ENCODE measurements at places on chromosomes 6 and 20.
A peak's percentile ranks its signal among the peaks of the same experiment; 100 is the strongest.

GRCh38 chr6:82094166-82094806 is 153.3 kb downstream of the IBTK start:
- H3K27me3 ChIP-seq = no peaks in the 10 kb centered on the region
- H3K36me3 ChIP-seq = no peaks in the 10 kb centered on the region
- H3K4me1 ChIP-seq = no peaks in the 10 kb centered on the region
- H3K4me3 ChIP-seq = no peak overlapping the region
- no peak overlapping the region for H3K27ac ChIP-seq

- peaks cover 3% of the 10 kb centered on the region for H3K4me1 ChIP-seq
- no peak overlapping the region for H3K27ac ChIP-seq
- no peak for DNase-seq
- H3K36me3 ChIP-seq = peaks cover 15% of the 10 kb centered on the region
- H3K27me3 ChIP-seq = no peaks in the 10 kb centered on the region
- no peak overlapping the region for H3K4me3 ChIP-seq
These were observed 96.7 kb downstream of the BACH2 start for GRCh38 chr6:90199900-90200299.

GRCh38 chr6:72267470-72267869 is 354.4 kb upstream of the KCNQ5 start:
- no peaks in the 10 kb centered on the region for H3K36me3 ChIP-seq
- no peaks in the 10 kb centered on the region for H3K27me3 ChIP-seq
- no peaks in the 10 kb centered on the region for H3K4me1 ChIP-seq
- no peak for DNase-seq

DNA sequence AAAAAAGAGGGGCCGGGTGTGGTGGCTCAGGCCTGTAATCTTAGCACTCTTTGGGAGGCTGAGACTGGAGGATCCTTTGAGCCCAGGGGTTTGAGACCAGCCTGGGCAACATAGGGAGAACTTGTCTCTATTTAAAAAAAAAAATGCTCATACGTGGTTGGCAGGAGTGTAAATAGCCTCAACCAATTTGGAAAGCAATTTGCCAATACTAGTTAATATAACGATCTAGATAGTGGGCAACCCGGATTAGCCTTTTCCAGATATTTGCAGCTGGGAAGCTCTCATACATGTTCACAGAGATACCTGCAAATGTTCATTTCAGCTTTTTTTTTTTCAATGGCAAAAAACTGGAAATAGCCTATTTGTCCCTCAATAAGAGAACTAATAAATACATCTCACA is 39.0 kb upstream of the SLC23A2 start:
- no peak overlapping the region for H3K4me3 ChIP-seq
- H3K27ac ChIP-seq = no peak overlapping the region
- no peak for DNase-seq
- no peaks in the 10 kb centered on the region for H3K4me1 ChIP-seq
- H3K27me3 ChIP-seq = no peaks in the 10 kb centered on the region

DNA sequence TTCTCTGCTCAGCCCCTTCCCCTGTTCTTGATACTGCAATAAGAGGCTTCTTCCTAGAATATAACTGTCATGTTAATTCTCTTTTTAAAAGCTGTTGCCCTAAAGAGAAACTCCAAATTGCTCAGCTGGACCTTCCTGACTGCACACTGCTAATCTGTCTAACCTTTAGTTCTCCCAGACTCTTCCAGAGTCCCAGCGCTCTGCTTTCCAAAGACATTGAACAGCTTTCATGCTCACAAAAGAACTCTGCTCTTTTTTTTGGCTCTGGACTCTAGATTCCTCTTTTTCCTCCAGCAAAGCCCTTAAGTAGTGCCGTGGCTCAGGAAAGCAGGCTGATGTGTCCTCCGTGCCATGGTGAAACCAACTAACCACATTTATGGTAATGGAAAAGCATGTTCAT is 356.6 kb upstream of the RSPO3 start:
- DNase-seq = no peak
- no peaks in the 10 kb centered on the region for H3K27me3 ChIP-seq
- no peak overlapping the region for H3K27ac ChIP-seq

DNA sequence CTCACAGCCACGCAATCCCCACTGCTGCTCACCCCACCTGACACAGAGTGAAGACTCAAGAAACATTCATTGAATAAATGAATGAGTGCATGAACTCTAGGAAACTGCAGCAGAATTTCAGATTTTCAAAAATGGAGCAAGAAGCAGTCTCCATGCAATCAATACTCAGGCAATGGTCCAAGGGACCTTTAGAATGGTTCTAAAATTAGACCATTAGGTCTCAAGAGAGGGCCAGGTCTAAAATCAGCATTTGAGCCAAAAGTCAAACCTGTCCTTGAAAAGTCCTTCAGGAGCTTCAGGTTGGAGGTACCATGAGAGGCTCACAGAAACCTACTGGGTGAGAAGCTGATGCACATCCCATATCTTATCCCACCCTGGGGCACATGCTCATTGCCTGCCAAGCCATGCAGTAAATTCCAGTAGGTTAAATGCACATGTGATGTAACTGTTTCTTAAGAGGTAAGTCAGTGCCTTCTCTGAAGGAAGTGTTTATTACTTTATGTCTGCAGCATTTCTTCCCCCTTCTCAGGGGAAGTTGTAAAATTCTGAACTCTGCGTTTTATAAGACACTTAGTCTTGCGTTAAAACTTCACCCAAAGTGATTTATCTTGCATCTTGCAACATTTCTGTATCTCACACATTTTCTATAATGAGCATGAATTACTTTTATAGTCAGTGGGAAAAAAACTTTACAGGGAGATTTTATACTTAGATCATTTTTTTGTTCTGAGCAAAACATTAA is 126.6 kb downstream of the ADAT2 start:
- no peak for DNase-seq
- no peak overlapping the region for H3K4me3 ChIP-seq
- no peaks in the 10 kb centered on the region for H3K36me3 ChIP-seq
- no peaks in the 10 kb centered on the region for H3K27me3 ChIP-seq
- no peaks in the 10 kb centered on the region for H3K4me1 ChIP-seq

DNA sequence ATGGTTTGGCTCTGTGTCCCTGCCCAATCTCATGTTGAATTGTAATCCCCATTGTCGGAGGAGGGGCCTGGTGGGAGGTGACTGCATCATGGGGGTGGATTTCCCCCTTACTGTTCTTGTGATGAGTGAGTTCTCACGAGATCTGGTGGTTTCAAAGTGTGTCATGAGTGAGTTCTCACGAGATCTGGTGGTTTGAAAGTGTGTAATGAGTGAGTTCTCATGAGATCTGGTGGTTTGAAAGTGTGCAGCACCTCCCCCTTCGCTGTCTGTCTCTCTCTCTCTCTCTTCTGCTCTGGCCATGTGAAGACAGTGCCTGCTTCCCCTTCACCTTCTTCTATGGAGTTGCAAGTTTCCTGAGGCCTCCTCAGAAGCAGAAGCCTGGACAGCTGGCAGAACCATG is 87.6 kb downstream of the MYLK4 start:
- H3K27me3 ChIP-seq = no peaks in the 10 kb centered on the region
- no peak overlapping the region for H3K27ac ChIP-seq
- H3K4me1 ChIP-seq = peaks cover 5% of the 10 kb centered on the region
- H3K36me3 ChIP-seq = no peaks in the 10 kb centered on the region
- H3K4me3 ChIP-seq = no peak overlapping the region

DNA sequence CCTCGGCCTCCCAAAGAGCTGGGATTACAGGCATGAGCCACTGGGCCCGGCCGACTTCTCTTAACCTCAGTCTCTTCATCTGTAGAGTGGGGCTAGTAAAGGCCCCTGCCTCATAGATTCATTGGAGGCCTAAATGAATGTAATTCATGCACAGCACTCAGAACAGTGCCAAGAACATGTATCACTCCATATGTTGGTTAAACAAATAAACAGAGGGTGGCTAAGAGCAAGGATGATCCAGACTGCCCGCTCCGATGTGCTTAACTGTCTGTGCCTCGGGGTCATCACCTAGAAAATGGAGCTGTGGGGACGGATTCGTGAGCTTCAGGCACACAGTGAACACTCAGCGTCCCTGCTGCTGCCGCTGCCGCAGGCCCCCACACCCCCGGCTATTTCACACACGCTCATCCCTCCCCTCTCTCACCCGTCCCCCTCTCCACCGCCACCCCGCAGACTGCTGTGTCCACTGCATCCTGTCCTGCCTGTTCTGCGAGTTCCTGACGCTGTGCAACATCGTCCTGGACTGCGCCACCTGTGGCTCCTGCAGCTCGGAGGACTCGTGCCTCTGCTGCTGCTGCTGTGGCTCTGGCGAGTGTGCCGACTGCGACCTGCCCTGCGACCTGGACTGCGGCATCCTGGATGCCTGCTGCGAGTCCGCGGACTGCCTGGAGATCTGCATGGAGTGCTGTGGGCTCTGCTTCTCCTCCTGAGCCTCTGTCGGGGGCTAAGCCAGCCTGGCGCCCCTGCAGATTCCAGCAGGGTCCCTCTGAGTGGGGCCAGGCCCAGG is 14.8 kb downstream of the MDFI start:
- peaks cover 5% of the 10 kb centered on the region for H3K36me3 ChIP-seq

DNA sequence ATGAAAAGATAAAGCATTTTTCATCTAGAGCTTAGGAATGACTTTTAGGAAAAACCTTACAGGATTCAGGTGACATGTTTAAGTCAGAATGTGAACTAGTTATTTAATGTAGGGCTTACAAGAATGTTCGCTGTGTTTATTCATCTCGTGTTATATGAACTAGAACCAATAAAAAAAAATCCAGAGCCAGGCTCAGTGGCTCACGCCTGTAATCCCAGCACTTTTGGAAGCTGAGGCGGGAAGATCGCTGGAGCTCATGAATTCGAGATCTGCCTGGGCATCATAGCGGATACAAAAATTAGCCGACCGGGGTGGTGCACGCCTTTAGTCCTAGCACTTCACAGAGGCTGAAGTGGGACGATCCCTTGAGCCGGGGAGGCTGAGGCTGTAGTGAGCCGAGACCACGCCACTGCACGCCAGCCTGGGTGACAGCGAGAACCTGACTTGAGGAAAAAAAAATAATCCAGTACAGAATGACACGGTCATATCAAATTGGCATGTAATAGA is 46.3 kb downstream of the OR2B2 start:
- no peaks in the 10 kb centered on the region for H3K27me3 ChIP-seq
- H3K4me3 ChIP-seq = peak overlapping the region; percentile 86
- H3K27ac ChIP-seq = peak overlapping the region; percentile 90
- H3K4me1 ChIP-seq = peaks cover 7% of the 10 kb centered on the region

GRCh38 chr6:84072442-84072997 is 38.9 kb downstream of the MRAP2 start:
- H3K36me3 ChIP-seq = no peaks in the 10 kb centered on the region
- H3K4me3 ChIP-seq = no peak overlapping the region
- no peak overlapping the region for H3K27ac ChIP-seq
- DNase-seq = no peak
- H3K27me3 ChIP-seq = no peaks in the 10 kb centered on the region

DNA sequence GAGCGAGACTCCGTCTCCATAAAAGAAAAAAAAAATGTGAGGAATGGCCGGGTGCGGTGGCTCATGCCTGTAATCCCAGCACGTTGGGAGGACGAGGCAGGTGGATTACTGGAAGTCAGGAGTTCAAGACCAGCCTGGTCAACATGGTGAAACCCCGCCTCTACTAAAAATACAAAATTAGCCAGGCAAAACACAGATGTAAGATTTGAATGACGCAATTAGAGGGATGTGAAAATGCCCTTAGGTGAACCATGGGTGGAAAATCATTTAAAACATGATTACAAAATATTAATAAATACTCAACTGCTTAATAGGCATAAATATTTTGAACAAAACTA is 20.9 kb downstream of the COL9A3 start:
- H3K27me3 ChIP-seq = no peaks in the 10 kb centered on the region
- H3K36me3 ChIP-seq = peaks cover 20% of the 10 kb centered on the region
- H3K4me3 ChIP-seq = no peak overlapping the region
- peaks cover 5% of the 10 kb centered on the region for H3K4me1 ChIP-seq
- DNase-seq = no peak

GRCh38 chr20:22963581-22963980 is 71.5 kb upstream of the SSTR4 start:
- no peaks in the 10 kb centered on the region for H3K36me3 ChIP-seq
- no peak overlapping the region for H3K27ac ChIP-seq
- no peaks in the 10 kb centered on the region for H3K27me3 ChIP-seq
- H3K4me1 ChIP-seq = no peaks in the 10 kb centered on the region
- no peak overlapping the region for H3K4me3 ChIP-seq

DNA sequence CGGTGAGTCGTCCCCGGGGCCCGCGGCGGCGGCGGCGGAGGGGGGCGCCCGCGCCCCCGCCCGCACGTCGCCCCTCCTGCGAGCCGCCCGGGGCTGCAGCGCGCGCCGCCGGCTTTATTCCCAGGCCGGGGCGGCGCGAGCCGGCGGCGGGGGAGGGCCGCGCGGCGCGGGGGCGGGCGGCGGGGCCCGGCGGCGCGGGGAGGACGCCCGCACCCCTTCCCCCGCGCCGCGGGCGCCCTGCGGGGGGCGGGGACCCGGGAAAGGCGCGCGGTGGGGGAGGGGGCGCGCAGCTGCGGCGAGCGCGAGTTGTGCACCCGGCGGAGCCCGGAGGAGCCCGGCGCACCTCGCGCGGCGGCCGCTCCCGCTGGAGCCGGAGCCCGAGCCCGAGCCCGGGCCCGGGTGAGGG is 646 bp downstream of the HMGA1 start:
- peaks cover 28% of the 10 kb centered on the region for H3K4me1 ChIP-seq
- peak overlapping the region; percentile 92 for H3K27ac ChIP-seq
- peaks cover 30% of the 10 kb centered on the region for H3K36me3 ChIP-seq
- H3K4me3 ChIP-seq = peak overlapping the region; percentile 97
- H3K27me3 ChIP-seq = no peaks in the 10 kb centered on the region

GRCh38 chr6:144653885-144654505 is 368.9 kb downstream of the UTRN start:
- H3K27ac ChIP-seq = no peak overlapping the region
- no peaks in the 10 kb centered on the region for H3K27me3 ChIP-seq
- peaks cover 15% of the 10 kb centered on the region for H3K4me1 ChIP-seq
- DNase-seq = no peak

DNA sequence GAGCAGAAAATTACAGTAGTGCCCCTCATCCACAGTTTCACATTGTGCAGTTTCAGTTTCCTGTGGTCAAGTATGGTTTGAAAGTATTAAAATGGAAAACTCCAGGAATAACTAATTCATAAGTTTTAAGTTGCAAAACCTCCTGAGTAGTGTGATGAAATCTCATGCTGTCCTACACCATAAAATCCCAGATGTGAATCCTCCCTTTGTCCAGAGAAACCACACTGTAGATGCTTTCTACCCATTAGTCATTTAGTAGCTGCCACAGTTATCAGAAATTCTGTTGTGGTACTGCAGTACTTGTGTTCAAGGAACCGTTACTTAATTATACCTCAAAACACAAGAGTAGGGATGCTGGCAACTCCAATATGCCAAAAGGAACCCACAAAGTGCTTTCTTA is 74.7 kb downstream of the PTCHD4 start:
- H3K27ac ChIP-seq = no peak overlapping the region
- H3K27me3 ChIP-seq = no peaks in the 10 kb centered on the region
- H3K4me1 ChIP-seq = no peaks in the 10 kb centered on the region
- DNase-seq = no peak

DNA sequence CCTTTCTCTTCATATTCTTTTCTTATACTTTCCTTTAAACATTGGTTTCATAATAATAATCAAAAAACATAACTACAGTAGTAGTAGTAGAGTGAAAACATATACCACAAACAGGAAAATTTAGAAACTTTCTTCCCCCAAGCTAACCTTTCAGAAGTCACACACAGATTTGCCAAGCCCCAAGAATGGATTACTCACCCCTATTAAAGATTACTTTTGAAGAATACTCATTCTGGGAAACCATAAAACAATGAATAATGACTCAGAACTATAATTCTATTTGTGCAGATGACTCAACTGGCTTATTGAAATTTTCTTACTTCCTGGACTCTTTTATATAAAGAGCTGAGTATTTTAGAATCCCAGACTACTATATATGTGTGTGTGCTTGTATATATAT is 119.4 kb upstream of the GJE1 start:
- no peak overlapping the region for H3K4me3 ChIP-seq
- H3K27me3 ChIP-seq = no peaks in the 10 kb centered on the region
- H3K27ac ChIP-seq = no peak overlapping the region
- H3K36me3 ChIP-seq = no peaks in the 10 kb centered on the region
- peaks cover 2% of the 10 kb centered on the region for H3K4me1 ChIP-seq
